MCF 10A (cell line): ENCODE measurements at places on chromosomes 11 and 22.

GRCh38 chr11:35223991-35224390 is 85.0 kb downstream of the CD44 start:
- no peak for DNase-seq

DNA sequence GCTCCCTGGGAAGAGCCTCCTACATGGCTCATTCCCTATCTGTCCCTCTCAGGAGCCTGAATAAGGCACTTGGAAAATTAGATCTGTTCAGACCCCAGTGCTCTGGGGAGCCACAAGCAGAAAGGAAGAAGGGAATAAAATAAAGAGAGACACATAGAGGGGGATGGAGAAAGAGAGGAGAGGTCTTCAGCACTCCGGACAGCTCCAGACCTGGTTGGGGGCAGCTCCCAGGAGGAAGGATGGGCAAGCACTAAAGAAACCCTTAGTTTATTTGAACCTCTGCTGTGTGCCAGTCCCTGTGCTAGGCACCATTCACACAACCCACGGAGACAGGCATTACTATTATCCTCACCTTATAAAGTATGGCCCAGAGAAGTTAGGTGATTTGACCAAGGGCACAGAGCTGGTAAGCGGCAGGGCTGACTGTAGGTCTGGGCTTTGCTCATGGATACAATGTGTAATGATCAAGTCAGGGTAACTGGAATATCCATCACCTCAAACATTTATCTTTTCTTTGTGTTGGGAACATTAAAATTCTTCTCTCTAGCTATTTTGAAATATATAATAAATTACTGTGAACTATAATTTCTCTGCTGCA is 53.7 kb upstream of the LRRC32 start:
- DNase-seq: no peak

DNA sequence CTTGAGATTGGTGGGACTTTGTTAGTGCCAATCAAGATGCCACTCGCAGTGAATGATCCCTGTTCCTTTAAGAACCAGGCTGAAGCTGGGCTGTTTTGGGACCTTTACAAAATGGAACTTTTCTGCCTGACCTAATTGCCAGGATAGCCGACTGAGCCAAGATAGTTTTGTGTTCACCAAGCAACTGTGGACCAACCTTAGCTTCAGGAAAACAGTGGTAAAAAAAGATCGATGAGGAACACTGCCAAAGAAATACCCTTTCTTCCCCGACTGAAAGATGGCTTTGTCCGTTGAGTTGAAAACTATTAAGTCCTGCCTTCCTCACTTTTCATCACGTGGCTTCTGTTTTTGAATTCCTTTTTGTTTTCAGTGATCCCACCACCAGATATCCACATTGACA is 157.9 kb upstream of the SORL1-AS1 start:
- no peak for DNase-seq

- DNase-seq: peak; percentile 46
Measured at GRCh38 chr22:17655289-17655688, 16.7 kb downstream of the BCL2L13 start.

DNA sequence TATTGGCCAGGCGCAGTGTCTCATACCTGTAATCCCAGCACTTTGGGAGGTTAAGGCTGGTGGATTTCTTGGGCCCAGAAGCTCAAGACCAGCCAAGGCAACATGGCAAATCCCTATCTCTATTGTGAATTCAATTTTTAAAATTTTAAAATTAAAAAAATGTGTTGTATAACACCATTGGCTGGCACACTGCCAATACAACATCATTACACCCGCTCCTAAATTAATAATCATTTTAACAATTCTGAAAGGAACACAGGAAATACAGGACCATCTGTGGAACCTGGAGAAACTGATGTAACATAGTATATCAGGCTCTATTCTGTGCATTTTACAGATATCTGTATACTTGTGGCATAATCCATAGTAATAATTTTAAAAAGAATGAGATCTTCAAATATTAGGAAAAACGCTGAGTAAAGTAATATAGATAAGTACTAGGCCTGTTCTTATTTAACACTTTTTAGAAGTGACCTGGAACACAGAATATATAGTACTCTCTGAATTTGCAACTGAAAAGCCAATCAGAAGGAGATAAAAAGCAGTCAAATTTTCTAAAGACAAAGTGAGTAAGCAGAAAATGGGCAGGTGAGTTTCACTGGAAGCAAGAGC is 124.3 kb downstream of the APOL5 start:
- no peak for DNase-seq

- DNase-seq: peak; percentile 9
Measured at GRCh38 chr11:92384358-92384757, 159.7 kb downstream of the FAT3 start.

- DNase-seq: peak; percentile 94
Measured at GRCh38 chr11:88337987-88338668, 592 bp upstream of the CTSC start.

DNA sequence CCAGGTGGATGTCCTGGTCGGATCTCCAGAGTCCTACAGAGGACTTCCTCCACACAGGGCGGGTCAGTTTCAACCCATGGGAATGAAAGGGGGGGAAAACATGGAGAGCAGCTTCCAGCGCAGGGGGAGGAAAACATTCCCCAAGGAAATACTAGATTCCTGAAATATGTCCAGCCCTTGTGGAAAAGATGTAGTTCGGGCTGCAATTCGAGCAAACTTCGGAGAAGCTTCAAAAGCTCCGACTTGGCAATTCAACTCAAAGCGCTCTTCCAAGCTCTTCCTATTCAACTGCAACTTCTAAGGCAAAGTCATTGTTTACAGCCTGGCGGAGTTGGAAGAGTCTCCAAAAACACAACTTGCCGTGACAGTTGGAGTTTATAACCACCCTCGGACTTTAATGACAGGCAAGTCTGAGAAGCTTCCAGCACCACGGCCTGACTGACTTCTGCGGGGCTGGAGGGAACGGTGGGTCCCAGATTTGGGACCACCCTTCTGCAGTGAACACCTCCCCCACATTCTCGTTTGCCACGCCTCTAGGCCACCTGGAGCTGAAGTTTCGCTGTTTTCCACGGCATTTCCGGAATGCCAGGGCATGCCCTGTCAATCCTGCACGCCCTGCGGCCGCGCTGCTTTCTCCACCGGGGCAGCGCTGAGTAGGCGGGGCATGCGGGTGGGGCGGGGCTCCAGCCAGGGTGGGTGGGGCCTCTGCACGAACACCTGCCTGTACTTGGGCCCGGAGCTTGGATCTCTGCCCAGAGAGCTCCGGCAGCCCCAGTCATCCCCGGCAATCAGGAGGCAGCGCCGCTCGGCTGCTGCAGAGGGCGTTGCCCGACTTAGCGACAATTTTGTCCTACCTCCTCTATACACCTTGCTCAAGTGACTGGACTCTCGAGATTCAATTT is 49.0 kb upstream of the BIRC3 start:
- peak; percentile 96 for DNase-seq

GRCh38 chr11:107711861-107712755 is at the start of gene SLN:
SLN (minus strand) TSS chr11:107712056.
- DNase-seq: no peak

DNA sequence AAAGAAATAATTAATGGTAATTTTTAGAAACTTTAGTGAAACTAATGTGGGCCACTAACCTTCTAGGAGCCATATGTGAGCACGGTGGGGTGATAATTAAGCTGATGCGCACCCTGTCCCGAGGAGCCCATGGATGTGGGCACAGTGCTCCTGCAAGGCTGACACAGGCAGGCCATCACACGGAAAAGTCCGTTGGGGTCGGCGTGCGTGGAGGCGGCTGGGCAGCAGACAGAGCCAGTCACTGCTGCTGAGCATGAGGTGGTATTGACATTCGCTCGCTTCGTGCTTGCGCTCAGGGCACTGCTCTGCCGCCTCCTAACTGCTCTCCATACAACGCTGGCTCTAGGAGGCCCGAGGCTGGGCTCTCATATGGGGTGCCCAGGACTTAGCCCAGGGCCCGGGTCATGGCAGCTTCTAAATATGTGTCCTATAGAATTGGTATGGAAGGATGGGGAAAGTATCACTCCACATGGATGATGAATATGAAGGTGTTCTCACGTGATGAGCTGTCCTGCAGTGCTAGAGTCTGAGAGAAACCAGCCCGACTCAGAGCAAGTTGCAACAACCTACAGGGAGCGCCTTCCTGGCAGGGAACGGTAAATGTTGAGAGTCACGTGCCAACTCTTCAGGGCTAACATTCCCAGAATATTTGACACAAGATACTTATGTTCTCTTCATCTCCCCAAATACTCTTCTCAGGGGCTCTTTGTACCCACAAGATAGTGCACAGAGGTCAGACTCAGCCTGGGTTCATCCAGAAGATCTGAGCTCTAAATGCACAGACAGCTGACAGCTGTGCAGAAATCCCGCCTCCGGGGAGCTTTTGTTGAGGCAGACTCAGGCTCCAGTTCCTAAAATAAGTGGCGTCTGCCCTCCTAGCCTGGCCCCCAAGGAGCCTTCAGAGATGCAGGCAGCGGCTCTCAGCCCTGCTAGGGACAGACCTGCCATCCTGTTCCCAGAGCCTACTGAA is 50.6 kb upstream of the ARFGAP3 start:
- peak; percentile 65 for DNase-seq

DNA sequence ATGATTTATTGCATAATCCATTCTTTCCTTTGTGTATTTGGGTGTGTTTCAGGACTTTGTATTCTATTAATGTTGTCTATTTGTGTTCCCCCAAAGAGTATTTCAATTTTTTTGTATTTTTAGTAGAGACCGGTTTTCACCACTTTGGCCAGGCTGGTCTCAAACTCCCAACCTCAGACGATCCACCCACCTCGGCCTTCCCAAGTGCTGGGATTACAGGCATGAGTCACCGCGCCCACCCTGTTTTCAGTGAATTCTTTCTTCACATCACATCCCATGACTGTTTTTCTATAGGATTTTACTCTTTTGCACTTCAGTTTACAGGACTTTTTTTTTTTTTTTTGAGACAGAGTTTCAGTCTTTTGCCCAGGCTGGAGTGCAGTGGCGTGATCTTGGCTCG is 46.3 kb downstream of the RBX1 start:
- DNase-seq: no peak

DNA sequence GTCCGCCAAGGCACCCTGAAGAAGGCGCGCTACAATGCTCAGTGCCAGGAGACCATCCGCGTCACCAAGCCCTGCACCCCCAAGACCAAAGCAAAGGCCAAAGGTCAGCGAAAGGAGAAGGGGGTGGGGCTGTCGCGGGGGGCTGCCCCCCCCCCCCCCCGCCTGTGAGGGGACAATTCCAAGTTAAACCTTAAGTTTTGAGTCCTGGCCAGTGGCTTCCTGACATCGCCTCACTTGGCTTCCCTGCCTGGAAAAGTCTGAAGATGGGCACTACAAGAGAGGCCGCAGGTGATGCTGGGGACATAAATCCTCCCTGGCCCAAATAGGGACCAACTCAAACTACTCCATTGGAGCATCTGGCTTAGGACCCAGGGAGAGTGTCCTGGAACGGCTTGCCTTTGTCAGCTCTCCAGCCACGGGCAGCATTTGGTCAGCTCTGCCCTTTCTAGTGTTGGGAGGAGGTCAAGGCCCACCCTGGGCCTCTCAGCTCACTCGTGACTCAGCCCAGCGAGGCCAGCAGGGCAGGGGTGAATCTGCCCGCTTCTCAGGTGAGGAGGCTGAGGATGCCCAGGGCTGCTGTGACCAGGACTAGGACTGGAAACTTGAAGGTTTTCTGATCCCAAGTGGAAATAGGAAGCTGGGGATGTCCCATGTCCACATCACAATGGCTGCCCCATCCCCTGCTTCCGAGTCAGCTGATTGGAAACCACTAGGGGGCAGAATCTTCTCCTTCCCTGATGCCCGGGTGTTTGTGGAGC is 1.4 kb downstream of the MDK start:
- DNase-seq: peak; percentile 64

DNA sequence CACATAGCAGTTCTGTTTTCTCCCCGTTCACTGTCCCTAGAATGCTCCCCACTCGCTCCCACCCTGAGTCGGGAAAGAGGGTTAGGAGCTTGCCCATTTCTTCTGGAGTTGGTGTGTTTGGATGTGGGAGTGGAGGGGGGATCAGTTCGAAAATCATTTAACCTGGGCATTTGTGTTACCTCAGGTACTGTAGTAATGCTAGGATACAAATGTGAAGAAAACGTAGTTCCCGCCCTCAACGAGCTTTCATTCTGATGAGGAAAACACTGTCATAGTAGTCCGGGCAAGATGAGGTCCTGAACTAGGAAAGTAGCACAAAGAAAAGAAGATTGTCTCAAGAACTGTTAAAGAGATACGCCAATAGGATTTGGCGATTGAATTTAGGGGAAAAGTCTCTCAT is 539 bp downstream of the SDHD start:
- DNase-seq: no peak

- DNase-seq: no peak
Measured at GRCh38 chr11:113773092-113773415, 438 bp downstream of the ZW10 start.

- no peak for DNase-seq
Measured at GRCh38 chr11:91904792-91905785, 319.5 kb upstream of the FAT3 start.

DNA sequence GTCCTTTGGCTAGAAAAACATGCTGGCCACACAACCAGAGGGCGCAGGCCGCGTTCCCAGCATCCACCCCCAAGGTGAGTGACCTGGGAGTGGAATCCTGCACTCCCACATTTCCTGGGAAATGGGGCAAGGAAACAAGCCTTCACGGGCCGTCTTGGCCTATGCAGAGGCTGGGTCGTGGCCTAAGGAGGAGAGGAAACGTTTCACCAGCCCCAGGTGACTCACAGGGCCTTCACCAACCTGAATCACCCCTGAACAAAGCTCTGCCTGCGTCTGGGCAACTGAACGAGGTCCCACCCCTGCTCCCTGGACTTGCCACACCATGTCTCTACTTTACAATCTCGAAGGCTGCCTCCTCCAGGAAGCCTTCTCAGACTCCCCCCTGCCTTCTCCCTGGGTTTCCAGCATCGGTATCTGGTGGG is 13.2 kb downstream of the MYH9 start:
- peak; percentile 98 for DNase-seq

GRCh38 chr22:29690476-29690875 is 29.3 kb upstream of the CABP7 start:
- DNase-seq: no peak

DNA sequence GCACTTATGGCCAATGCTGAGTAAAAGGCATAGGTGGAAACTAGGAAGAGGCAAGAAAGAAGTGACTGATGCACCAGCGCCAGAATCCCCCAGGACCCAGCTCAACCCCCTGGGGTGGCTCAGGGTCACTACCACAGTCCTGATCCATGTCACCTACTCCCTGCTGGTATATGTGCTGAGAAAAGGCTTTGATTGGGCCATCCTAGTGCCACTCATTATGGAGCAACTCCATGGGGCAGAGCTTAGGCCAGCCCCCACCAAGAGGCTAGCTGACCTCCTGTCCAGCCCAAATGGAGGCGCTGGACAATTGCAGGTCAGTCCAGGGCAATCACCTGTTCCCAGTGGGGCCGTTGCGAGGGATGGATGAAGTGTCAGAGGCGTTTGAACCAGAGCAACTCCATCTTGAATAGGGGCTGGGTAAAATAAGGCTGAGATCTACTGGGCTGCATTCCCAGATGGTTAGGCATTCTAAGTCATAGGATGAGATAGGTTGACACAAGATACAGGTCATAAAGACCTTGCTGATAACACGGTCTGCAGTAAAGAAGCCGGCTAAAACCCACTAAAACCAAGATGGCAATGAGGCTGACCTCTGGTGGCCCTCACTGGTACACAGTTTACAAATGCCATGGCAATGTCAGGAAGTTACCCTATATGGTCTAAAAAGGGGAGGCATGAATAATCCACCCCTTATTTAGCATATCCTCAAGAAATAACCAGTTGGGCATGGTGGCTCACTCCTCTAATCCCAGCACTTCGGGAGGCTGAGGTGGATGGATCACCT is 20.6 kb upstream of the DAGLA start:
- DNase-seq: no peak

- DNase-seq: no peak
Measured at GRCh38 chr11:121763526-121763925, 310.8 kb upstream of the SORL1-AS1 start.

GRCh38 chr11:4032097-4032496 is 62.5 kb upstream of the RRM1 start:
- no peak for DNase-seq
